ENCODE measurements at places on chromosomes 5 and 9.

- no peak for DNase-seq
- no peaks in the 10 kb centered on the region for H3K4me1 ChIP-seq
- no peak overlapping the region for H3K27ac ChIP-seq
- no peak overlapping the region for H3K4me3 ChIP-seq
- H3K36me3 ChIP-seq = no peaks in the 10 kb centered on the region
- H3K27me3 ChIP-seq = no peaks in the 10 kb centered on the region
Observed at GRCh38 chr5:57128325-57128724, 45.5 kb upstream of the GPBP1 start.

DNA sequence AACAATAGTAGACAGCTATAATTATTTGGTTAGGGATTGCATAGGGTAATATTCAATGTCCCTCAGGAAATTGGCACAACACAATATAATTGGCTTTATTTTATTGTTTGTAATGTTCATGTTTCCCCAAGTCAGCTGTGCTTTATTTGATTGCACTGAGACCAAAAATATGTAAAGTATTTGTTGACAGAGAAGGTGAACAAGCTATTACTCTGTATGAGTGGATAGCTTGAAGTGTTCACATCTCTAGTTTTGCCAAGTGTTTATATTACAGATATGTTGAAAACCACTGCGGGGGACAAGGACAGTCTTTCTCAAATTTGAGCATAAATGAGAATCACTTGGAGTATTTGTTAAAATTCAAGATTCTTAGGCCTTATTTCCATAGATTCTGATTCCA is 83.3 kb downstream of the RAB3C start:
- H3K36me3 ChIP-seq = no peaks in the 10 kb centered on the region
- H3K4me3 ChIP-seq = no peak overlapping the region
- H3K4me1 ChIP-seq = peaks cover 21% of the 10 kb centered on the region

- H3K27me3 ChIP-seq = no peaks in the 10 kb centered on the region
- no peaks in the 10 kb centered on the region for H3K36me3 ChIP-seq
- no peaks in the 10 kb centered on the region for H3K4me1 ChIP-seq
- H3K27ac ChIP-seq = no peak overlapping the region
- no peak overlapping the region for H3K4me3 ChIP-seq
Observed at GRCh38 chr9:72193478-72193881, 44.2 kb downstream of the GDA start.

DNA sequence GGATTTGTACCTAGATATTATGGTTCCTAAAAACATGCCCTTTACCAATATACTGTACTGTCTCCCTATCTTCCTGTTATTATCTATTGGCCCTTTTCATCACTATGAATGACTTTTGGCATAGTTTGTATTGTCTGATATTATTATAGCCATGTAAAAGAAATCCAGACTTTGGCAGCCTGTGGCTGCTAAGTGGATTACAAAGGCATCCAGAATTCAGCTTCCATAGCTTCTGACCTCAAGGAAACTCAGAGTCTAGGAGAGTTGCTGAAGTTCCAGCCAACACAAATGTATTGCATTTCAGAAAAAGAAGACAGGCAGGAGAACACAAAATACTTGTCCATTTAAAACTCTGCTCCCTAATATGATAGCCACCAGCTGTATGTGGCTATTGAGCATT is 319.2 kb upstream of the MPDZ start:
- DNase-seq = no peak
- no peak overlapping the region for H3K27ac ChIP-seq
- H3K4me3 ChIP-seq = no peak overlapping the region
- no peaks in the 10 kb centered on the region for H3K27me3 ChIP-seq
- H3K36me3 ChIP-seq = no peaks in the 10 kb centered on the region
- peaks cover 6% of the 10 kb centered on the region for H3K4me1 ChIP-seq

DNA sequence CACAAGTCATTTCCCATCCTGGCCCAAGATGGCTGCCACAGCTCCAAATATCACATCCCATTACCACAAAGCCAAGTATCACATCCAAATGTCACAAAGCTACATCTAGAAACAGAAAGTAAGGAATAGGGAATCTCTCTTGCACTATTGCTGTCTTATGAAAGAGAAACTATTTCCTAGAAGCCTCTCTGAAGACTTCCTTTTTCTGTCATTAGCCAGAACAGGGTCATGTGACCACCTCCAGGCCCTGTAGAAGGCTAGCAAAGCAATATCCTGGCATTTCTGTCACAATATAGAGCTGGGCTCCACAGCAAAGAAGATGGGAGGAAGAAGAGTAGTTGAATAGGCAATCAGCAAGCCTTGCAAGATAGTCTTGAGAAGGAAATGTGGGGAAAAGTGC is 99.2 kb downstream of the SH3TC2 start:
- no peak overlapping the region for H3K4me3 ChIP-seq
- H3K27me3 ChIP-seq = no peaks in the 10 kb centered on the region
- no peak for DNase-seq
- no peak overlapping the region for H3K27ac ChIP-seq
- peaks cover 12% of the 10 kb centered on the region for H3K4me1 ChIP-seq

DNA sequence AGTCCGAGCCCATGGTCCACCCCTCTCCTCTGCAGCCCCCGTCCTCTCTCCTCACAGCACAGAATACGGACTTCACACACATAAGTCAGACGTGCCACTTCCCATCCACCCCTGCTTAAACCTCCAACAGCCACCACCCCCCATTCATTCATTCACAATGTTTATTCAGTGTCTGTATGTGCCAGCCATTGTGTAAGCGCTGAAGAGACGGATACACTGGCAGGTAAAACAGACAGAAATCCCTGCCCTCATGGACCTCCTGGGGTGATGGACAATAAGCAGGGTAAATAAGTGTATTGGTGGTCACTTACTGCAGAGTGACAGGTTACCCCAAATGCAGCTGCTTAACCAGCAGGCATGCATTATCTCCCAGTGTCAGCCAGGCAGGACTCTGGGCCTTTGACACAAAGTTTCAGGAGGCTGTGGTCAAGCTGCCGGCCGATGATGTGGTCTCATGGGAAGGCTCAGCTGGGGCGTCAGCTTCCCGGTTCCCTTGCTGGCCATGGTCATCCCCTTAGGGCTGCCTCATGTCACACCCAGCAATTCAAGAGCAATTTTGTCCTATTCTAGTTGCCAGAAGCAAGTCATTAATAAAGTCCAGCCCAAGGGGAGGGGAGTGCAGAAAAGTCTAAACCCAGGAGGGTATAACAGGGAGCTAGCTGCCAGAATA is 1.8 kb upstream of the PAXX start:
- H3K27ac ChIP-seq = peak overlapping the region; percentile 67
- peak overlapping the region; percentile 82 for H3K4me3 ChIP-seq
- H3K27me3 ChIP-seq = peaks cover 6% of the 10 kb centered on the region
- H3K4me1 ChIP-seq = peaks cover 7% of the 10 kb centered on the region
- no peaks in the 10 kb centered on the region for H3K36me3 ChIP-seq
- DNase-seq = no peak

DNA sequence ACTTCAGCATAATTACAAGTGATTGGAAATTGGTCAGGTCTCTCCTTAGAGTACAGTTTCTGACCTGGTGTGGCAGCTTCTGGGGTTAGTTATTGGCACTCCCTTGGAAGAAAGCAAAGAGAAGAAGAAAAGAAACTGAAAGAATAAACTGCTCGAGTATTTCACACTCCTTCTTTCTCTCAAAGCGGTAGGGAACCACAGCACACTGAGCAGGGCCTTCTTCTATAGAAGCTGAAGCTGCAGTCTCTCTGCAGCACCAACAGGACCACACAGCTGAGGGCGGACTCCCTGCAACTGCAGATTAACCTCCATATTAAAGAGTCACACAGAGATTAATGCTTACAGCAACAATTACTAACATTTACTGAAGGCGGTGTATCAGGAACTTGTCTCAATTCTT is 152.0 kb downstream of the TRPM6 start:
- DNase-seq = no peak
- H3K4me3 ChIP-seq = no peak overlapping the region
- no peaks in the 10 kb centered on the region for H3K27me3 ChIP-seq
- H3K36me3 ChIP-seq = no peaks in the 10 kb centered on the region
- no peak overlapping the region for H3K27ac ChIP-seq

DNA sequence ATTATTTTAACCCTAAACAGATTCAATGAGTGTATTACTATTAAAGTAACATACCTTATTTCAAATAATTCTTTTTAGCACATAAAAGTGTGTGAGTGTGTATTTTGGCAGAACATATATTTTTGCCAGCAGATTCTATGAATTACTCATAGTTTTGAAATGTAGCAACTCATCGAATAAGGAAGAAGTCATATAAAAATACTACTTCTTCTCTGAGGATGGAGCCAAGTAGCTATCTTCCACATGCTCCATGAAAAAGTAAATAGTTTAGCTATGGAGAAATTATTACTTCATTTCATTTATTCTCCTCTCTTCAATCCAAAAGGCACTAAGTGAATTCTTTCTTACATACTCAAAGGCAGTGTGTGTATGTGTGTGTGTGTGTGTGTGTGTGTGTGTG is 1090.4 kb upstream of the CDH6 start:
- no peak for DNase-seq
- no peak overlapping the region for H3K4me3 ChIP-seq
- no peaks in the 10 kb centered on the region for H3K27me3 ChIP-seq
- no peaks in the 10 kb centered on the region for H3K36me3 ChIP-seq
- no peak overlapping the region for H3K27ac ChIP-seq

DNA sequence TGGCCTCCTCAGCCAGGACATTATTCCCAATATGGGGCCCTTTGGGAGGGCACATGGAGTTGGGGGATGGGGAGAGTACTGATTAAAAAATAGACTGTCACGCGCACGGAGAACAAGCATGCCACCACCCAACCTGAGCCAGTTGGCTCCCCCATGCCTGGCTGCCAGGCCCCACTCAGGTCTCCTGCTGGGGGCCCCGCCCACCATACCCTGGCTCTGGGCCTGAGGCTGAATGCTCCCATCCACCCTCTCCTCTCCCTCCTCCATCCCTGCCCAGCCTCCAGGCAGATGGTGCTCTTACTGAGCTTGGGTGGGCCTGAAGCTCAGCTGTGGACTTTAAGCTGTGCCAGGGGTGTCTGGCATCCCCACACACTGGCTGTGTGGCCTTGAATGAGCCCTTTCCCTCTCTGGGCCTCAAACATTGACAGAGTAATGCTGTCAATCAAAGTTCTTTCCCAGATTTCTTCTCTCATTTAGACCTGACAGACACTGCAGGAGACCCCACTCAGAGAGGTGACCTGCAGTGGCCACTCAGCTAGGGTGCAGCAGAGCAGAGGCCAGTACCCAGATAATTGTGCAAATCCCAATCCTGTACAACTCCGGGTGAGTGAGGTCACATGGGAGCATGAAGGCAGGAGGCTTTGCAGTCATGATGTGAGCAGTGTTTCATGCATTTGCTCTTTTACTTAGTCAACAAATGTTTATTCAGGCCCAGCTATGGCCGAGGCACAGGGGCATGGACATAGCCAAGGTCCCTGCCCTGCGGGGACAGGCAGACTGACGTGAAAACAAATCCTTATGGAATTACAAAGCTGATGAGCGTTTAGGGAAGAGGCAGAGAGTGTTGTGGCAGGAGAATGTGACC is 9.8 kb upstream of the SYNPO start:
- H3K4me1 ChIP-seq = peaks cover 30% of the 10 kb centered on the region
- H3K36me3 ChIP-seq = no peaks in the 10 kb centered on the region
- DNase-seq = no peak
- H3K27ac ChIP-seq = peak overlapping the region; percentile 24
- peaks cover 5% of the 10 kb centered on the region for H3K27me3 ChIP-seq

DNA sequence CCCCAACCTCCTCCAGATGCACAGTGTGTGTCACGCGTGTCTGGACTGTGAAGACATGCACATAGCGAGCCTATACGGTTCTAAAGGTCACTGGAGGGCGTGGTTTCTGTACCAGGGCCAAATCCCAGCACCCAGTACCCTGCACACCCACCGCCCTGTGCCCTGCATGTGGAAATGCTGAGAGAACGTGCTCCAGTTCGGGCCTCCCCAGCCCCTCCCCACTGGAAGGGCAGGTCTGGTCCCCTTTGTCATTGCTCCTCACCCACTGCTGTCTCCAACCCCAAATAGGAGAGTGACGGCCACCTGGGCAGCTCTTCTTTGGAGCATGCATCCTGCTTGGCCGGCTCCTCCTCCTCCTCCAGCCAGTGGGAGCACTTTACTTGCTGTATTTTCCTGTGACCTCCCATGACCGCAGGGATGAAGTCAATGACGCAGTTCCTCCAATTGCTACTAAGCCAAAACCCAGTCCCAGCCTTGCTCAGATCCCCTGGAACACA is 116.7 kb downstream of the WNK2 start:
- H3K4me1 ChIP-seq = peaks cover 6% of the 10 kb centered on the region
- DNase-seq = peak; percentile 63
- no peaks in the 10 kb centered on the region for H3K27me3 ChIP-seq
- H3K27ac ChIP-seq = peak overlapping the region; percentile 9
- no peaks in the 10 kb centered on the region for H3K36me3 ChIP-seq
- no peak overlapping the region for H3K4me3 ChIP-seq

- no peak for DNase-seq
- H3K36me3 ChIP-seq = no peaks in the 10 kb centered on the region
- no peaks in the 10 kb centered on the region for H3K4me1 ChIP-seq
- no peak overlapping the region for H3K27ac ChIP-seq
Observed at GRCh38 chr5:44486591-44486990, 97.4 kb upstream of the FGF10 start.

DNA sequence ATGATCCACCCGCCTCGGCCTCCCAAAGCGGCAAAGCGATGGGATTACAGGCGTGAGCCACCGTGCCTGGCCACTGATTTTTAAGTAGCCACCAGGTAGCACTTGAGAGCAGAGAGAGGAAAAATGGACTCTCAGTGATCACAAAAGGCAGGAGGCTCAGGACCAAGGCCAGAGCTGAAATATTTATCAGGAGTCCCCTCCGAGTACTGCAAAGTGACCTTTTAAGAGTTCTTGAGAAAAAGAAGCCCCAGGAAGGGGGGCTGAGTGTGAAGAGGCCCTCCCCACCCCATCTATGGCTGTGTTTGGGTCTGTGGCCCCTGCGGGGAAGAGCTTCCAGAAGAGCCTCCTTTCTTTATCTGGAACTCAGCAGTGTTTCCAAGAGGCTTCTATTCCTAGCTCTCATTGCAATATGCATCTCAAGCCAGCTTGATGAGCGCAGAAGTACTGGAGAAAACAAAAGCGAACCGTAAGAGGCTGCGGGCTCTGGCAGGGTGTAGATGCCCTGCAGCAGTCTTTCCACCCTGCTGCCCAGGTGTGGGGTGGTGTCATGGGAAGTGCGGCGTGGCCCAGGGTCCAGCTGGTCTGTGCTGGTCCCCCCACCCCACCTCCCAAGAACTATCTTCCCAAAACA is 75.5 kb upstream of the CDK20 start:
- H3K27me3 ChIP-seq = no peaks in the 10 kb centered on the region
- H3K27ac ChIP-seq = no peak overlapping the region
- no peaks in the 10 kb centered on the region for H3K36me3 ChIP-seq
- peaks cover 11% of the 10 kb centered on the region for H3K4me1 ChIP-seq
- DNase-seq = no peak
- no peak overlapping the region for H3K4me3 ChIP-seq

DNA sequence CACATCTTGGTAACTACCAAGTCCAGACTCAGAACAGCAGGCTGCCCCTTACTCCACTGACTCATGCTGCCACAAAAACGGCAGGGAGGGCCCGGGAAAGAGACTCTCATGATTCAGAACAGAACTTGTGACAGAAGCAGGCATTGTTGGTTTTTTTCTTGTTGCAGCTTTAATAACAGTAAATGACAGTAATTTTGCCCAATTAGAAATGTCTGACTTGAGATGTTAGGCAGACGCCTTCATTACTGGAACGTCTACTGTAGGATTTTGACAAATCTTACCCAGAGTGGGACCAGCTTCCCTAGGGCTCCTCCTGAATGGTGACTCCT is 77.9 kb downstream of the SEMA5A start:
- H3K4me1 ChIP-seq = peaks cover 16% of the 10 kb centered on the region
- no peak for DNase-seq
- no peak overlapping the region for H3K27ac ChIP-seq

All from type B pancreatic cell (in vitro differentiated cells).